ENCODE measurements at places on chromosomes 1 and 21. TPM values are rescaled to one million over a fixed set of nuclear protein-coding genes. Genes with fewer than 3 reads are reported as not detected.

Gene TNNI3K
- total RNA-seq, result 2.0 TPM

Gene SELENOF
- total RNA-seq, result 277 TPM

Gene PTPRF
- 53.2 TPM for total RNA-seq

Gene TEKT2
- 4.0 TPM for total RNA-seq

Gene LGR6
- 2.8 TPM for total RNA-seq

Gene IFI16
- total RNA-seq, result 36.0 TPM

Gene C1orf116
- total RNA-seq, result 12.5 TPM

Gene UBASH3A
- total RNA-seq, result not detected

Gene FLG2
- total RNA-seq, result not detected

- DNase-seq, result no peak
These were observed 8.7 kb downstream of the TACSTD2 start for GRCh38 chr1:58568271-58568860.

GRCh38 chr21:43909741-43910400 lies 44.8 kb downstream of the AGPAT3 start:
- DNase-seq, result no peak

DNA sequence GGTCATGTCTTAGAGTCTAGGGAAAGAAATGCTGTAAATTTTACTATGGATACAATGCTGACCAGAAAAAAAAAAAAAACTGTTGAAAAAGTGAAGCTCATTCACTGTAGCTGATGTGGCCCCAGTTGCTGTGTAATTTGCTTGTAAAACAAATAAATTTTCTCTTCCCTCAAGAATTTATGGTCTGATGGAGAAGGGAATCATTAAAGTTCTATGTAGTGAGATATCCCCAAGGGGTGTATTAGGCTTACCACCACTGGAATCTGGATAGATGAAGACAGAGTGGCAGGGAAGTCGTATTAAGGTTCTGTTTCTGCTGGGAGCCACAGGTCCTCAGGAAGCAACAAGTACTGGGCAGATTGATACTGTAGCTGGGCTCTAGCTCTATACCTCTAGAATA lies 860.0 kb downstream of the LTN1 start:
- DNase-seq, result no peak

DNA sequence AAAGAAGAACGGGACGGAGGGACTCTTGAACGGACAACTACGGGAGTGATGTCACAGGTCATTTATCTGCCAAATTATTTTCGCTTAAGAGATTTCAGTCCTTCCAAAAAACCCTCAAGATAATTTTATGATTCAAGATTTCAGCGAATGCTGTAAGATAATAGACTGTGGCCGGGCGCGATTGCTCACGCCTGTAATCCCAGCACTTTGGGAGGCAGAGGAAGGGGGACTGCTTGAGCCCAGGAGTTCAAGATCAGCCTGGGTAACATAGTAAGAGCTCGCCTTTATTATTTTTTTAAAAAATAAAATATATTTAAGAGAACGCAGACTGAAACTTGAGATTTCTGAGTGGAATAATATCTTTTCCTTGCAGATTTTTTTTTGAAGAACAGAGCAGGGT lies 609 bp downstream of the RWDD2B start:
- DNase-seq, result no peak

GRCh38 chr1:25611843-25612242 lies 4.7 kb upstream of the MAN1C1 start:
- DNase-seq, result no peak

DNA sequence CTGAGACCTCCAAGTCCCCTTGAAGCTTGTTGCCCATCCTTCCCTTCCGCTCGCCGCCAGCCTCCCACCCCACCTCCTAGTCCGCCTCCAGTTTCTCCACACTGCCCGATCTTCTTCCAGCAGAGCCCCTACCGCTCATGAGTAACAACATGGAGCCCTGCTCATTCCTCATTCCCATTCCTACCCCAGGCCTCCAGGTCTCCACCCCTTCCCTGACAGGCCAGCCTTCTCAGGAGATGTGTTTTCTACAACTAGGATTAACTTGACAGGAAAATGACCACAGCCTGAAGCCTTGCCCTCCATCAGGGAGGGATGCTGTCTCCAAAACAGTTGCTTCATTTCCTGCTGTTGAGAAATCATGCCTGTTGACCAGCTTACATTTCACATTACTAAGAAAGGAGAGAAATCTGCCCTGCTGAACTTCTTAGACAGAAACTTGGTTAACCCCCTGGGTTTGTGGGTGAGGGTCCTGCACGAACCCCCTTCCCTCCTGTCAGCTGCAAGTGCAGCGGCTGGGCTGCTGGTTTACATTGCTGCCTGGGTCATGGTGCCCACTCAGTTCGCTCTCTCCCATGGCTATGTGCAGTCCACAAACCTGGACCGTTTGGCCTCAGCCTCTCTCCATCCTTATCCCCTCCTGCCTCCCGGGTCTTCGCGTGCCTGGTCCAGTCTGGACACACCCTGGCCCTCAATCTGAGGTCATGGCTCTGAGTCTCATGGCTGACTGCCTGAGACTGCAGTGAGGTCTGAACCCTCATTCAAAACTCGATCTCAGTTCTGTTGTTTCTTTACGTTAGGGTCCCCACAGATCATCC lies 16.1 kb upstream of the CHI3L1 start:
- no peak for DNase-seq

DNA sequence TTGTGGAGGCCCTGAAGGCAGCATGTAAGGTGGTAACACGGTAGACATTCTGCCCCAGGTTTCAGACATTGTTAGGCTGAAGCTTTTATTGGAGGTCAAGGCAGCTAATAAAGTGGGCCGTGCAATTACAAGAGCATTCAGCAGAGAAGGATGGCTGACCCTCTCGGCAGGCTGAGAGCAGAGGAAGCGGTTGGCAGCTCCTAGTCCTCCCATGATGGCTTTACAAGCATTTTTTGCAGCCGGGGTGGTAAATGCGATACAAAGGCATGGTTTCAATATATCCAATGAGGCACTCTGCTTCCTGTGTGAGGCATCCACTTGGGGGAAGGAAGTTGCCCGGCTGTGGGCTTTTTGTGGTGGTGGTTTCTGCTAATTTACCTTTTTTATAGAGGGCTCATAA lies 14.6 kb downstream of the KIF26B start:
- DNase-seq, result no peak

GRCh38 chr1:59154401-59154800 lies 142.5 kb upstream of the FGGY start:
- DNase-seq, result no peak

Measured in thyroid gland (tissue), 4 donors.